ENCODE measurements at places on chromosomes 13 and 19.

DNA sequence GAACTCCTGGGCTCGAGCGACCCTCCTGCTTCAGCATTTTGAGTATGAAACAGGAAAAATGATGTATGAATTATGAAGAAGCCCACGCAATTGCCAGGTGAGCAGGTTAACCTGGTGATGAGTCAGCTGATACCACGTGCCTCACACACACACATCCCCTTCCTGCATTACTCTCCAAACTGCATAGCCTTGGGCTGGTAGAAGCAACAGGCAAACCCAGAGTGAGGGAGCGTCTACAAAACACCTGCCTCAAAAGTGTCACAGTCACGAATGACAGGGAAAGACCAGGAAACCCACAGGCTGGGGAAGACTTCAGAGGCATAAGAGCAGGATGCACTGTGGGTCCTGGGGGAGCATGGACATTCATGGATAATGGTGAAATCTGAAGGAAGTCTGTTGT is 192.8 kb upstream of the IRS2 start:
- no peak for DNase-seq

- no peak for DNase-seq
Measured at GRCh38 chr19:42521346-42522030, 6.8 kb downstream of the CEACAM1 start.

DNA sequence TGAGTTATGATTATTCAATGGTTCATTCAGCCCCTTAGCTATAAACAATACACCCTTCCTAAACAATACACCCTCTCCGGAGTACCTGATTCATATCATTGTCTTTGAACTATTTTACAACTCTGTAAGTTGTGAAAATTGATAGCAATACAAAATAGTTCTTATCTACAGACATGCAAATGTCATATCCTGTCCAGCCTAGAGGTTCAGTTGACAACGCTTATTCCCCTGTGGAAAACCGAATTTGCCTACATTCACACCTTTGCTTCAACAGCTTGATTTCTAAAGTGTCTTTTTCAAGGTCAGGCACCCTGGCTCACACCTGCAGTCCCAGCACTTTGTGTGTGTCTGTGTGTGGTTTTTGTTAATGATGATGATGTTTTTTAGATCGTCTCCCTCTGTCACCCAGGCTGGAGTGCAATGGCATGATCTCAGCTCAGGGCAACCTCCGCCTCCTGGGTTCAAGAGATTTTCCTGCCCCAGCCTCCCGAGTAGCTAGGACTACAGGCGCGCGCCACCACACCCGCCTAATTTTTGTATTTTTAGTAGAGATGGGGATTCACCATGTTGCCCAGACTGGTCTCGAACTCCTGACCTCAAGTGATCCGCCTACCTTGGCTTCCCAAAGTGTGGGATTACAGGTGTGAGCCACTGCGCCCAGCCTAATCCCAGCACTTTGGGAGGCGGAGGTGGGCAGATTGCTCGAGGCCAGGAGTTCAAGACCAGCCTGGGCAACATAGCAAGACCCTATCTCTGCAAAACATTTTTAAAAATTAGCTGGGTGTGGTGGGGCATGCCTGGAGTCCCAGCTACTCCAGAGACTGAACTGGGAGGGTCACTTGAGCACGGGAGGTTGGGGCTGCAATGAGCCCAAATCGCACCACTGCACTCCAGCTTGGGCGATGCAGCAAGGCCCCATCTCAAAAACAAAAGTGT is 9.6 kb downstream of the C19orf53 start:
- no peak for DNase-seq

DNA sequence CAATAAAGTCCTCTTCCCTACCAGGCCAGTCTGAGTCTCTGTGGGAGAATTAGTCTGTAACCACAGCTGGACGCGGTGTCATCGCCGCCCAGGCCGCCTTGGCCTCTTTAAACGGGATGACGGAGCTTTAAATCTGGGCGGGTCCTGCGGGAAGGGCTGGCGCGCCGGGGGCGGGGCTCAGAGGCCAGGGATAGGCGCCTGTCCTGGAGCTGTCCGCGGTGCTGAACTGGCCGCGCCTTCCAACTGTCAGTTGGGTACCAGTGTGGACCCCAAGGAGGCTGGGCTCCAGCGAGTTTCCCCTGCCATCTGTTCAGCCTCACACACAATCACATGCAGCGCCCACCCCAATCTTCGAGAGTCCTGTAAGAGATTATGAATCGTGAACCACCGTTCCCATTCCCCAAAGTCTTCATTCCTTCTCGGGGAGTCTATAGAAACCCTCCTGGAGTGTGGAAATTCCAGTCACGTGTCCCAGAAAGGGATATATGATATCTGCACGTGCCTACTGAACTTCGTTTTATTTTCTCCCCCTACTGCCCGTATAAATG is 11.5 kb downstream of the APLP1 start:
- peak; percentile 88 for DNase-seq

- no peak for DNase-seq
Measured at GRCh38 chr13:83414393-83414792, 467.9 kb downstream of the SLITRK1 start.

DNA sequence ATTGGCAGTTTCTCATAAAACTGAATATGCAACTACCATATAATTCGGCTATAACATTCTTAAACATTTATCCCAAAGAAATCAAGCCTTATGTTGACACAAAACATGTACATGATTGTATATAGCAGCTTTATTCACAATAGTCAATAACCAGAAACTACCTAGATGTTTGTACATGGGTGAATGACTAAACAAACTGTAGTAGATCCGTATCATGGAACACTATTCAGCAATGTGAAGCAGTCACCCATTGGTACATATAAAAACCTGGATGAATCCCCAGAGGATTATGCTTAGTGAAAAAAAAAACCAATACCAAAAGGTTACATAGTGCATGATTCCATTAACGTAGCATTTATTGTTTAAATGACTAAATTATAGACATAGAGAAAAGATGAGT is 471.7 kb upstream of the KLHL1 start:
- no peak for DNase-seq

- no peak for DNase-seq
Measured at GRCh38 chr13:46051968-46052318, 603 bp downstream of the ZC3H13 start.

GRCh38 chr19:53076984-53077383 is 26.2 kb downstream of the ZNF160 start:
- DNase-seq: no peak

DNA sequence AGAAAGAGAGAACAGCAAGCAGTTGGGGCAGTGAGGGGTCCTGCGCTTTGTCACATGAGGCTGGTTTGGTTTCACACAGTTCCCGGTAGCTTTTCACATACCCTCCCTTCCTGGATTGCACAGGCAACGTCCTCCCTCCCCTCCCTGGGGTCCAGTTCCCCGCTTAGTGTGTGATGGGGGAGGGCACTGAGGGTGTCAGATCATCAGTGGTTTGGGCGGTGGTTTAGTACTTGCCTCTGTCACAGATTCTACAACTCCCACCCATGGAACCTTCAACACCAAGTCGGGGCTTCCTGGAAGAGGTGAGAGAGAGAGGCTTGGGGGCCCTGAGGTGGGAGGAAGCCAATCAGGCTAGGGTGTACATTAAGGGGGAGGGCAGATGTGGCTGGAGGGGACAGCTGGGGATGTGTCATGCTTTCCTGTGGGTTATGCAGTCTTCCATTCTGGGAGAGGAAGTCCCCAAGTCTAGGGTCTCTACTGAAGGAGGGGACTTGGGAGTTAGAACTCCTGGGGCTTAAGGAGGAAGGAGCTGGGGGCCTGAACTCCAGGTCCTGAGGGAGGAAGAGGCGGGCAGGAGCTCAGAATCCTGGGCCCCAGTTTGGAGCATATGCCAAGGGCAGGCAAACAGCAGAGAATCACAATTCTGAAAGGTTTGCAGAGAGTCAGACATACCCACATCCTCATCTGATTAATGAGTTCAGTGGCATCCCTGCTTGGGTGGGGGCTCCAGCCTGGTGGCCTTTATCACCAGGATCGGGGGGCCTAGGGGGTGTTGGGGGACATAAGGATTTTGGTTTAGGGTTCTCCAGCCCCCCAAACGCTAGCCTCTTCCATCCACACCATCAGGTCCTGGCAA is at the start of gene NKG7:
TSS of gene NKG7 (minus strand) at position 6 of the 856 bp plus-strand sequence. CDS start 119 bp downstream, outside the sequence.
- DNase-seq: peak; percentile 84

- DNase-seq: no peak
Measured at GRCh38 chr13:21901811-21902708, 231.2 kb downstream of the FGF9 start.

DNA sequence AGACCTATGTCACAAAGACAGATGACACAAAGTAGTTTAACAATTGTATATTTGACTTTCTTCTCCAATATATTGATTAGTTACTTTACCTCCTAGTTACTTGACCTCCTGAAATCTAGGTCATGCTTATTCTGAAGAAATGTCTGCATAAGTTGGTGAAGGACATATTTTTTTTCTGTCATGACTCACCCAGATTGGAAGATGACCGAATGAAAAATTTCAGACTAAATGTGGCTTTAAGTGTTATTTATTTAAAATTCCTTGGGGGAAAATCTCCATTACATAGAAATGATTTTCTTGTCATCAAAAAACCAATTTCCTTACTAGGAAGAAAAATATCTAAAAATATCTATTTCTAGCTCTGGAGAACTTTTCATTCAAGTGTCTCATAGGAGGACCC is 217.1 kb downstream of the POSTN start:
- DNase-seq: no peak

GRCh38 chr13:72004246-72004645 is 137.2 kb upstream of the DACH1 start:
- DNase-seq: no peak

DNA sequence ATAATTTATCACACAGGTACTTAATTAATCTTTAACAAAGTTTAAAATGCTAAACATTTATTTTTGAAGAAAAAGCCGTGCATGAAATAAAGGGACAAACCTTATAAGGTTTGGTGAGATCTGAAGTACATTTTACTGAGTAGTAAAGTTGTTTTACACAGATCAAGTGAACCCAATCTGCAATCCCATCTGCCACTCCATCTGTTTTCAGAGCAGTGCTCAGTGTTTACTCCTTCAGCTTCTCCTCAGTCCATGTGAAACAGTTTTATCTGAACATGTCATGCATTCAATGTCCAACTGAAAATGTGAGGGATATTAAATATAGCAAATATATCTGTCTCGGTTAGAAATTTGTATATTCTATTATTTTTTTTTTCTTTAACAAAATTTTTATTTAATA is 166.8 kb downstream of the MAB21L1 start:
- DNase-seq: no peak

- DNase-seq: no peak
Measured at GRCh38 chr13:43664700-43665191, 122.0 kb downstream of the ENOX1 start.

GRCh38 chr19:36771261-36772231 is 1.1 kb downstream of the ZNF850 start:
- DNase-seq: peak; percentile 71

- DNase-seq: no peak
Measured at GRCh38 chr13:44487989-44488388, 88.1 kb downstream of the TSC22D1 start.

DNA sequence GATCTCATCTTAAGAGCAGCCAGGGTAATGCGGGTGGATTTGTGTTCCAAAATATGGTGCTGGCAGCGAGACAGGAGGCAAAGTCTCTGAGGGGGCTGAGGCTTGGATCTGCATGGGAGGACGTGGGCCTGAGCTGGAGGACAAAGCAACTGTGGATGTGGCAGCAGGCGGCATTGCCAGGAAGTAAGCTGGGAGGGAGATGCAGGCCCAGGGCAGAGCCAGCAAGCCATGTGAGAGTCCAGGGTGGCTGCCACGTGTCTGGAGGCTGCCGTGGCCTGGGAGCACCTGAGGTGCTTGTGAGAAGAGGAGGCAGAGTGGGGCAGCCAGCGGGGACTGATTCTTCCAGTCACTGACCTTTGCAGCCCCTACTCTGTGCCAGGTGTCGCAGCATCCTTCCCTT is 52.0 kb downstream of the DPF1 start:
- DNase-seq: no peak

- DNase-seq: no peak
Measured at GRCh38 chr19:55297267-55297666, 13.5 kb downstream of the BRSK1 start.

Measured in activated T-cell treated with anti-CD3 and anti-CD28 coated beads, Interleukin-2, amount 50 U/mL, for 72 hours (primary cell).